Smooth muscle cell of the brain vasculature (primary cell): ENCODE measurements at places on chromosomes 6 and 20.

DNA sequence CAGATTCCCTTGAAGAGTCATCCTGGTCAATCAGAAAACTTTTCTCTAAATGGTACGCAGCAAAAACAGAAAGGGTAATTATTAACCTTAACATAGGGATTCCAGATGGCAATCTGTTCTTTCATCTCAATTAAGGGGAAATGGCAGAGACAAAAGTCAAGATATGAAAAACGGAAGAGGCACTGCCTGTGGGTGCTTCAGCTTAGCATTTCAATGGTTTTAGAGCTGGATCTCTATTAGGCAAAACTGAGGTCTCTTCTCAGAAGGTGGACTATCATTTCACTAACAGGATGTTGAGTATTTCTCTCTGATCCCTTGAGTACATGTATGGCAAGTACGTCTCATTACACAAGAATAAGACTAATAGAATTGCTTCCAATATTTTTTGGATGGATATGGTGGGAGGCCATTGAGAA, 296.9 kb downstream of the HIVEP2 start:
- no peak for DNase-seq

DNA sequence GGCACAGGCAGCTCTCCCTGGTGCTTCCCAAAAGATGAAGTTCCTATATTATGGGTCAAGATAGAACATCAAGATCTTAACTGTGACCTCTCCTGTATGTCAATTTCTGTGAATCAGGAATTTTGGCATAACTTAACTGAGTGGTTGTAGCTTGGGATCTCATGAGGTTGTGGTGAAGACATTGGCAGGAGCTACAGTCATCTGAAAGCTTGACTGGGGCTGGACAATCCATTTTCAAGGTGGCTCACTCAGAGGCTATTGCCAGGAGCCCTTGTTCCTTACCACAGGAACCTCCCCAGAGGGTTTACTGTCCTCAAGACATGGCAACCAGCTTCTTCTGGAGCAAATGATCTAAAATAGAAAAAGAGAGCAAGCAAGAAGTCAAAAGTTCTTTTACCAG, 252.2 kb downstream of the ADGB start:
- no peak for DNase-seq

DNA sequence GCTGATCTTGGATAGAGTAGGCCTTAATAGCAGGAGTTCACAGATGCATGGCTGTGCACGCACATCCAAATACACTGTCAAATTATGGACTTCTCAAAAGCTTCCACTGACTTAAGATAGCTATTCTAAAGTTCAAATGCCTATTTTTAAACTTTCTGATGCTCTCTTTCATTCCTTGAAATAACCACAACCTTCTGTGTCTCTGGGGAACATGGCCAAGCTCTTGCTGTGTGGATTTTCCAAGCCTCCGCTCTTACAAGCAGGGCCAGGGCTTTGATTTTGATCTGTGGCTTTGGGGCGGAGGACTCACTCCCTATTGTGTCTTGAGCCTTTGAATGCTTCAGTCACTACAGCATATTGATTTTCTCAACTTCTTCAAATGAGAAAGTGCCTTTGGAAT, 35.7 kb upstream of the SNRPB2 start:
- no peak for DNase-seq

GRCh38 chr6:37514321-37514771, 14.7 kb upstream of the CCDC167 start:
- no peak for DNase-seq

DNA sequence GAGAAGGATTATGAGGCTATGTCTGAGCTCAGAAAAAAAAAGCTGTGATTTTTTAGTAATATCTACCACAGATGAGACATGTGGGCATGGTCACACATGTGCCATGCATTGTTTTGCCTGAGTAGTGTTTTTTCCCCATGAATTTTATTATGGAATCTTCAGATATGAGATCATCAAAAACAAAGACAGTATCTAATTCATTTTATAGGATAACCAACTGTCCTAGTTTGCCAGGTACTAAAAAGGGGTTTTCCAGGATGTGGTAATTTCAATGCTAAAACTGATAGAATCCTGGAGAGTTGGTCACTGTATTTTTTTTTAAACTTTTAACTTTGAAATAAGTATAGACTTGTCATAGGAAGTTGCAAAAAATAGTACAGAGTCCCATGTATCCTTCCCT, 127.4 kb upstream of the MAP3K7 start:
- DNase-seq, result no peak

GRCh38 chr6:40371621-40372020, 215.5 kb downstream of the LRFN2 start:
- no peak for DNase-seq

- no peak for DNase-seq
These were observed 59.2 kb upstream of the CEP85L start for GRCh38 chr6:118710616-118711015.

GRCh38 chr6:162728197-162728596, 423 bp downstream of the PACRG start:
- no peak for DNase-seq

DNA sequence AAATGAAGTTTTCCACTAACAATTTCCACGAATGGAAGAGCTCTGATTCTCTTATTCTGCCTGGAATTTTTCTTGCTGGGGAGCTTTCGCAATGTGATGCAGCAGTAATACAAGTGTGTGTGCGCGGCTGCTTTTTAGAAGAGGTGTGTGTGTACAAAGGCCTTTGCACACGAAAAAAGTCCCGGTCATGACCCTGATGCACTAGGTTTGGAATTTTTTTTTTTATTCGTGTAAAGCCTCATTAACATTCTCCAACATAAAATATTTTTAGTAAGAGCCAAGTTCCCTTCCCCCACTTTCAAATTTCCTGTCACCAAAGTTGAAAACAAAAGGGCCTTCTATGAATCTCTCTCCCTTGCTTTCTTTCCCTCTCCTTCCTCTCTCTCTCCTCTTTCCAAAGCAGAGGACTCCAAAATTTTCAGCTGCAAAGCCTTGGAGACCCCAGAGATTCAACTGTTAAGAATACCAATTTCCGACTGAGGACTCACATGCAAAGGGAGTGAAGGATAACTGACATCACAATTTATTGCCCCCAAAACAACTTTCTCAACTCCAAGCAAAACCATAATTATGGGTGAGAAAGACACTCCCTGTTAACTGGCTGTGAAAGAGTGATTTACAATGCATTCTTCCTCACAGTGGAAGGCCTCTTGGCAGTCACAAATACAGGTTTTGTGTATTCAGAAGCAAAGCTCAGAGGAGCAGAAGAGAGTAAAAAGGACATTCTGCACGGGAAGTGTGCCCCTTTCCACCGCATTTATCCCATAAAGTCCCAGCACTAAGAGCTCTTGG, 421.2 kb upstream of the JARID2 start:
- no peak for DNase-seq

- peak; percentile 57 for DNase-seq
These were observed 60.9 kb downstream of the PYGB start for GRCh38 chr20:25308671-25309394.

- DNase-seq, result no peak
These were observed 97.5 kb downstream of the CDH4 start for GRCh38 chr20:61349447-61350165.

DNA sequence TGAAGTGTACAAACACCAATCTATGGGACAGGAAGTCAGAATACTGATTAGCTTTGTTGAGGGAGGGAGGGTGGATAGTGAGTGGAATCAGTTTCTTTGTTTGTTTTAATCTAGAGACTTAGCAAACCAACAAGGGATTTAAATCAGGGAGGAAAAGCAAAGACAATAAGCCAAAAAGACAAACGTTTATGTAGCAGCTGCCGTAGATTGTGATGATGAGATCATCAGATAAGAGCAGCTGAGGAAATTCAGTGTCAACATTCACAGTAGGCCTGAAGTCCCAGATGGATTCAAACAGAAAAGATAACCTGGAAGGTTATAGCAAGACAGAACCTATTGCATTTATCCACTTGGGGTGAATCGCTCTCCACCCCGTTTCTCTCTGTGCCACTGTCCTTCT, 104.9 kb upstream of the SYNDIG1 start:
- DNase-seq, result no peak

GRCh38 chr6:2229039-2229438, 16.4 kb downstream of the GMDS start:
- no peak for DNase-seq

- no peak for DNase-seq
These were observed 110.3 kb downstream of the SOD2 start for GRCh38 chr6:159582736-159583135.

GRCh38 chr6:18323935-18324705, 59.8 kb upstream of the DEK start:
- DNase-seq, result peak; percentile 24
